ENCODE measurements at places on chromosomes 6 and 20. TPM values are rescaled to one million over a fixed set of nuclear protein-coding genes. Genes with fewer than 3 reads are reported as not detected.
A peak's percentile ranks its signal among the peaks of the same experiment; 100 is the strongest.

DNA sequence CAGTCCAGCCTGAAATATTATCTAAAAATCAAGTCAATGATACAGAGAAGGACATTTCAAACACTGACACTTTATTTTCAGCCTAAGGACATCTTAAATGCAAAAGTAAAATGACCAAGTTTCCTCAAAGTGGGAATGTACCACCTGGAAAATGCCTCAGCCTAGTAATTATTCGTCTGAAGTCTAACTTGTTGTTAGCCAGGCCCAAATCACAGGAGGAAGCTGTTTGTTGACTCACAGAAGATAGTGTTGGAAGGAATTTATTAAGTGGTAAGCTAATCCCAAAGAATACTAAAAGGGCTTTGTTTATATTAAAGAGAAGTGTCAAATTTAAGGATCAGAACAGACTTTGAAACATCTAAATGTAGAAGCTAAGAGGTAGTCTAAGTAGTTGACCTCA lies 2.5 kb downstream of the PDE7B start:
- no peak overlapping the region for H3K4me3 ChIP-seq
- no peak for DNase-seq
- no peak overlapping the region for H3K27ac ChIP-seq
- H3K36me3 ChIP-seq: no peaks in the 10 kb centered on the region

LINC00237 gene
- total RNA-seq: not detected

DNA sequence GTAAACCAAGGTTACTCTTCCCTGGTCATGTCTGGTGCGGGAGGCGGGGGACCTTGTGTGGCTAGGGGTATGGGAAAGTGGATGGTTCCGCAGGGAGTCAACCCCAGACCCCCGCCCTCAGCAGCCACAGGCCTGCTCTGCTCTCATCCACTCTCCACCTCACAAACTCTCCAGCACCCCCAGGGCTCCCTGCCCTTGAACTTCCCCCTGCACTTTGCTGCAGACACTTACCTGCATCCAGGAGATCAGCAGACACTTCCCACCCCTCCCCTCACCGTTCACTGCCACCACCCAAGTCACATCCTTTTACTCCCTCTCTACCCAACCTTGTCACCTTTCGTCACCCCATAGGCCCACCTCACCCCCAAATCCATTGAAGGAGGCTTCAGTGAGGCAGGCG lies 3.9 kb upstream of the RAET1L start:
- no peaks in the 10 kb centered on the region for H3K4me1 ChIP-seq
- no peak for DNase-seq
- peaks cover 73% of the 10 kb centered on the region for H3K27me3 ChIP-seq
- H3K36me3 ChIP-seq: no peaks in the 10 kb centered on the region

- H3K27ac ChIP-seq: no peak overlapping the region
- H3K4me1 ChIP-seq: no peaks in the 10 kb centered on the region
- no peak overlapping the region for H3K4me3 ChIP-seq
- H3K27me3 ChIP-seq: no peaks in the 10 kb centered on the region
- peak; percentile 56 for DNase-seq
Measured at GRCh38 chr6:141677598-141678211, 455.0 kb upstream of the GJE1 start.

PRL gene
- total RNA-seq: not detected

- peaks cover 16% of the 10 kb centered on the region for H3K4me1 ChIP-seq
- peak overlapping the region; percentile 88 for H3K27ac ChIP-seq
- DNase-seq: peak; percentile 86
- no peaks in the 10 kb centered on the region for H3K27me3 ChIP-seq
Measured at GRCh38 chr20:36497856-36498255, 43.5 kb upstream of the MYL9 start.

DNA sequence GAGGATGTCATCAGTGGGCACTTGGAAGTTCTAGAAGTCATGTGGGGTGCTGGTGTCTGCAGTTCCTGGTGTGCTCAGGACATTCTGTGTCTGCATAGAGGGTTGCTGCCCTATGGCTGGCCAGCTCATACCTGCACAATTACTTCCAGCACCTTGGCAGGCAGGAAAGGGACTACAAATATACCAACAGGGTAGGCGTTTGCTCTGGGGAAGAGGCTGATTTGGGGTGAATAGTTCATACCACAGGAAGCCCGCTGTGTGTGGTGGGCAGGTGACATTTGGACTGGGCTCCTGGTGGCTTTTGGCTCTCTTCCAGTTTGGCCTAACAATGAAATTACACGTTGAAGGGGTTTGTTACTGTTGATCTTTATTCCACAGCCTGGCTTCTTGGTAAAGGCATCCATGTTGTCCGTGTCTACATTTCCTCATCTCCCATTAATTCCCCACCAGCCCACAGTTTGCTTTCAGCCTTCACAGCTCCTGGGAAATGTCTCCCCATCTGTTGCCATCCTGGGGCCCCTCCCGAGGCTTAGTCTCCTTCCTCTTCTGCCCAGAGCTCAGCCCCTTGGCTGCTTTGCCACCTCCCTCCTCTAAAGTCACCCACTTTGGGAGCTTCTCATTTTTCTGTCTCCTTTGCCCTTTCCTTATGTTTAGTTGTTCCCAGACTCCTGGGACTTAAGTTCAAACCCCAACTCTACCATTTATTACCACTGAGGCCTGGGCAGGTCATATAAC lies 88.1 kb downstream of the RSPH3 start:
- DNase-seq: no peak
- no peaks in the 10 kb centered on the region for H3K27me3 ChIP-seq
- H3K36me3 ChIP-seq: no peaks in the 10 kb centered on the region
- H3K4me3 ChIP-seq: no peak overlapping the region

DNA sequence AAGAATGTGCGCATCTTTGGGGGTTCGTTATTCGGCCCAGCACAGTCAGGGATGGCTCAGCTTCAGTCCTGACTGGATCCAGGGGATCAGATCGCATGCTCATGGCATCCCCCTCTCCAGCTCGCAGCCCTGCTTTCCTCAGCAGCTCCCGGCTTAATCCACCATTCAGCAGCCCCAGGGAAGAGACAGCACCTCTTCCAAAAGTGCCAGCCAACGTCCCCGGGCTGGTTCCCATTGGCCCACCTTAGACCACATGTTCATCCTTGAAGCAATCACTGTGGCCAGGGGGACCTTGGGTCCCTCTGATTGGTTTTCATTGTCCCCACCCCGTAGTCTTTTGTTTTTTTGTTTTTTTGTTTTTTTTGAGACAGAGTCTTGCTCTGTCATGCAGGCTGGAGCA lies 188.7 kb downstream of the ZMYND8 start:
- no peaks in the 10 kb centered on the region for H3K36me3 ChIP-seq
- no peak overlapping the region for H3K4me3 ChIP-seq
- H3K4me1 ChIP-seq: peaks cover 8% of the 10 kb centered on the region
- DNase-seq: peak; percentile 26

DNA sequence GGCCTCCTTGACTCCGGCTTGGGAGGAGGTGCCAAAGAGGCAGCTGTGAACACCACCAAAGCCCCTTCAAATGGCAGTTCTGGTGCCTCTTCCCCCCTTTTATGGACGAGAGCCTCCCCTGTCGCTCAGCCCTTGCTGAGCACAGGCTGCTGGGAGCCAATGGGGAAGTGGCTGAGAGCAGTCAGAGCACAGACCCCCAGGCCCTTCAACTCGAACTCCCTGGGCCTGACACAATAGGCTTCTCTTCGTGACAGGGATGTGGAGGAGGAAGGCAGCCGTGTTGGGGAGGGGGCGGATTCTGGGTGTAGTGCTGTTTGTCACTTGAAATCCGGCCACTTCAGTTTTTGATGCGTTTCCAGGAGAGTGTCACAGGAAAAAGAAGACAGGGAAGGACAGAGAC lies at the start of gene PDYN:
Gene PDYN, minus strand, starts transcription at position 73 of the 400 bp plus-strand sequence. CDS start 10,974 bp downstream, outside the sequence.
- no peaks in the 10 kb centered on the region for H3K36me3 ChIP-seq
- no peak within 1 kb of the TSS for H3K27ac ChIP-seq
- no peak within 1 kb of the TSS for H3K4me3 ChIP-seq

DNA sequence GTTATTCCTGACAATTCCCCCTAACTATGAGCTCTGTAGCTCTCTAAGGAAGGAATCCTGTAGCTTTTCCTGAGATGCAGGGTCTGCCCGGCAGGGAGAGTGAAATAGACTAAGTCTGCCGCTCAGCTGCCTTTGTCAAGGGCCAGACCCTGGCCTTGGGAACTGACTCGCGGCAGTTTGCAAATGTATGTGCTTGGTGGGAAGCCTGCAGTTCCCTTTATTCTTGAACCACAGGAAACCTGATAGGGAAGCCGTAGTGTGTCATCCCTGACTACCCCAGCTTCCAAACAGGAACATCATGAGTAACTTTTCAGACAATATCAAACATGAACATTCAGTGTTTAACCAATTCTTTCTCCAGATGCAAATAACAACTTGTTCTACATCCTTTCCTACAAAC lies 78.7 kb upstream of the IFNGR1 start:
- peaks cover 6% of the 10 kb centered on the region for H3K4me1 ChIP-seq
- H3K27me3 ChIP-seq: peaks cover 29% of the 10 kb centered on the region
- H3K36me3 ChIP-seq: no peaks in the 10 kb centered on the region
- peak; percentile 64 for DNase-seq
- no peak overlapping the region for H3K27ac ChIP-seq
- no peak overlapping the region for H3K4me3 ChIP-seq

SLC17A1 gene
- total RNA-seq: not detected

FAM184A gene
- total RNA-seq: 9.8 TPM

- peaks cover 14% of the 10 kb centered on the region for H3K4me1 ChIP-seq
- DNase-seq: peak; percentile 42
- H3K36me3 ChIP-seq: no peaks in the 10 kb centered on the region
Measured at GRCh38 chr20:46406986-46407670, 713 bp upstream of the ELMO2 start.

GRCh38 chr20:58882704-58883089 lies 30.2 kb downstream of the GNAS start:
- H3K27me3 ChIP-seq: peaks cover 4% of the 10 kb centered on the region
- no peak overlapping the region for H3K27ac ChIP-seq
- H3K4me1 ChIP-seq: peaks cover 48% of the 10 kb centered on the region
- H3K36me3 ChIP-seq: no peaks in the 10 kb centered on the region
- DNase-seq: no peak

GRCh38 chr20:10109641-10110040 lies 74.9 kb downstream of the ANKEF1 start:
- H3K36me3 ChIP-seq: no peaks in the 10 kb centered on the region
- DNase-seq: no peak
- H3K4me3 ChIP-seq: no peak overlapping the region
- H3K27me3 ChIP-seq: no peaks in the 10 kb centered on the region
- no peaks in the 10 kb centered on the region for H3K4me1 ChIP-seq

LEMD2 gene
- 31.8 TPM for total RNA-seq

UST gene
- 33.9 TPM for total RNA-seq

- H3K4me1 ChIP-seq: no peaks in the 10 kb centered on the region
- no peak for DNase-seq
- no peaks in the 10 kb centered on the region for H3K36me3 ChIP-seq
- no peaks in the 10 kb centered on the region for H3K27me3 ChIP-seq
- H3K27ac ChIP-seq: no peak overlapping the region
Measured at GRCh38 chr20:35243986-35244385, 17.5 kb downstream of the MMP24 start.

OGFRL1 gene
- 4.9 TPM for total RNA-seq

DNA sequence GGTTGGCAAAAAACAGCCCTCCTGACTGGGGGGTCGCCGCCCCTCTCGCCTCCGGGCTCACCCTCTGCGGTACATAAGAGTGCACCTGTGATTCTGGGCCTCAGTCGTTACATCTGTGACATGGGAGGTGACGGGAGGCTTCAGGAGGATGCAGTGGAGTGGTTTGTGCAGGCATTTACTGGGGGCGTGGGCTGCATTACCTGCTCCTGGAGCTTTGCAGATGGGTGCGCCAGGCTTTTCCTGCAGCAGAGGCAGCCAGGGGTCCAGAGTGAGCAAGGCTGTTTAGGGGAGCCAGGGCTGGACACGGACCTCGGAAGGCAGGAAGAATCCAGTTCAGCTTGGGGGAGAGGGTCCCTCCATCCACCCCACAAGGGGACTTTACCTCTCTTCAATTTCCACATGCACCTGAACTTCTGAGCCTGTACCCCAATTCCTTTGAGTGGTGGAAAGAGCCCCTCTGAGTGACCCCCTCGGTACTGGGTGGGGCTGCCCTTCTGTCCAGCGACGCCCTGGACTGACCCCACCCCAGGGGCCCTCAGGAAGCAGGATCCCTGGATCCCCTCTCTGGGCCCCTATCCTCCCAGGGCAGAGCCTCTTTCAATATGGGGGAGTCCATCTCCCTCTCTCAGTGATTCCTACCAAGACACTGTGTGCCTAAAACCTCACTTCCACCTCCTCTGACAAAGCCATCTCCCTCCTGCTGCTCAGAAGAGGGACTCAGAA lies 134.0 kb downstream of the TAF4 start:
- no peaks in the 10 kb centered on the region for H3K27me3 ChIP-seq
- peaks cover 10% of the 10 kb centered on the region for H3K4me1 ChIP-seq
- H3K36me3 ChIP-seq: no peaks in the 10 kb centered on the region
- no peak overlapping the region for H3K27ac ChIP-seq
- no peak for DNase-seq

PGC gene
- not detected for total RNA-seq

NRSN2 gene
- 8.8 TPM for total RNA-seq
